Activated CD4-positive, alpha-beta T cell treated with anti-CD3 and anti-CD28 coated beads, Interleukin-2, amount 10 ng/mL, durations not matched to agents 24 days and 14 days (primary cell): ENCODE measurements at places on chromosomes 4 and X. TPM values are rescaled to one million over a fixed set of nuclear protein-coding genes. Genes with fewer than 3 reads are reported as not detected.

Gene PLP2
- 84.4 and 91.4 TPM in 2 replicates for total RNA-seq

Gene RIPPLY1
- total RNA-seq: not detected in 2 replicates

Gene MND1
- total RNA-seq: 15.0 and 18.8 TPM in 2 replicates

Gene TMEM154
- 7.9 and 9.0 TPM in 2 replicates for total RNA-seq

Gene GUCY1A1
- not detected in 2 replicates for total RNA-seq

Gene PABPC5
- total RNA-seq: not detected in 2 replicates

Gene KIAA1210
- total RNA-seq: not detected in 2 replicates

Gene PNMA6F
- total RNA-seq: not detected in 2 replicates

Gene ZNF711
- total RNA-seq: 0.12 TPM in 2 replicates

Gene PDLIM3
- total RNA-seq: not detected in 2 replicates

- DNase-seq: no peak
Measured at GRCh38 chr4:15498356-15498755, 28.7 kb downstream of the CC2D2A start.

DNA sequence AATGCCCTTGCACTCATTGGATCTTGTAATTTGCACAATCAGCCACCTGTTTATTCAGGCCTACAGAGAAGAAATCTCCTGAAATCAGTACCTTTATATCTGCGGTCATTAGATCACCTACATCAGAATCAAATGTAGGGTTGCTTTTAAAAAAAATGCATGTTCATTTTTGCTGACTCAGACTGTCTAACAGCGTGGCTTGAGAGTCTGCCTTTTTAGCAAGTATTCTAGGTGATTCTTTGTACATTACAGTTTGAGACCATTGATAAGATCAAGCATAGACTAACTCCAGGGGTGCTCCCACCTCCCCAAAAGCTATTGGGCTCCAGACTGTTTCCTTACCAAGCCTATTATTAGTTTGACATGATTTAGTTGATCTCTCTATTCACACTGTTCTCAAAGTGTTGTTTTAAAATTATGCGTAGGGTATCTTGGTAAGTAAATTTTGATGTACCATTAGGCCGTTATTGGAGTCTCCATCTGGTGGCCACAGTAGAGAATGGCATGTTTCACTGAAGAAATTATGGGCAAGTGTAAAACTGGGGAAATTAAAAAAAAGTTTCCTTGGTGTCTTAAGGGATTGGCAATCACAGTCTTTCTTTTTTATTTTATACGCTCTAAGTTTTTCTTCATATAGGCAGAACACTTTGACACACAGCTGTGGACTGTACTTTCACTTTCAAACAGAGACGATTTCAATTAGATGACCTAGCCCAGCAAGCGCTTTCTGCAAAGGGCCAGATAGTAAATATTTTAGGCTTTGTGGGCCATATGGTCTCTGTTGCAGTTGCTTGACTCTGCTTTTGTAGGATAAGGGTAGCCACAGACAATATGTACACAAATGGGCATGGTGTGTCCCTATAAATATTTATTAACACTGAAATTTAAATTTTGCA, 33.7 kb upstream of the MSL3 start:
- peak; percentile 56 for DNase-seq

DNA sequence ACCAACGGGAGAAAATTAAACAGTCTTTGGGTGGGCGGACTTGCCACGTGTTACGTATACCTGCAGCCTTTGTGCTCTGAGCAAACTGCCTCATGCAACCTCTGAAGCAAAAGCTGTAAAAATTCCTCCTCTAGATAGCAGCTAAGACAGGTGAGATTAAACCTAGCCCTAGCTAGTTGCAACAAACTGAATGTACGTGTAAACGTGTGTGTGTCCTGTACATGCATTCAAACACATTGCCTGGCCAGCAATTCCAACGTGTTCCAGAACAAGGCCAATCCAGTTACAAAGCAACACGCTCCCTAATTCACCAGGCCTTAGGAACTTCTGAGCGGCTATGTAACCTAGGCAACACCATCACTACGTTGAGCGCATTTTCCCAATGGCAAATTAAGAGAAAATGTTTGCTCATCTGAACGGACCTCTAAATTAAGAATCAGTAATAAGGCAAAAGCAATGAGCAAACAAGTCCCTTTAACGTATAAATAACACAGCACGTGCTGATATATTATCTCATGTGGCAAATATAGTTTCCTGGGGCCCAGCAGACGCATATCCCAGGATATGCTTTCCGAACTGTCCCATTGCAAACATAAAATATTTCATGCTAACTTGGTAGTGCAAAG, 792 bp downstream of the PPID start:
- DNase-seq: peak; percentile 70

DNA sequence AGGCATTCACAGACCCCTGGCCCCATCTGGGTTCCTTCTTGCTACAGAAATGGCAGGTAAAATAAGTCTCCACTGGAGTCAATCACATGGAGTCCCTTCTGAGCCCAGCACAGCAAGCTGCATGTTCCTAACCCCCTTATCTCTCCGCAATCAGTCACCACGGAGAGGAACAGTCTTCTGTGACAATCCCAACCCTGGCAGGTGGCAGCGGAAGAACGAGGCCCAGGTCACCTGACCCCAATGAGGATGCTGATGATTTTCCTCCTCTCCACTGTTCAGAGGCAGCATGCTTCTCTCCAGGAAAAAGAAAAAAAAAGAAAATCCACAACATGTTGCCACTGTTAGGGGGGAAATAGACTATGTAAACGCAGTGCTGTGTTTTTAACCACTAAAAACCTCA, 50.1 kb downstream of the TSPAN5 start:
- DNase-seq: no peak
